Stimulated activated CD4-positive, alpha-beta T cell treated with anti-CD3 and anti-CD28 coated beads, Interleukin-1b, Interleukin-23, amount 100 ng/mL, for 24 hours (primary cell): ENCODE measurements at places on chromosomes 16 and 17.
A peak's percentile ranks its signal among the peaks of the same experiment; 100 is the strongest.

DNA sequence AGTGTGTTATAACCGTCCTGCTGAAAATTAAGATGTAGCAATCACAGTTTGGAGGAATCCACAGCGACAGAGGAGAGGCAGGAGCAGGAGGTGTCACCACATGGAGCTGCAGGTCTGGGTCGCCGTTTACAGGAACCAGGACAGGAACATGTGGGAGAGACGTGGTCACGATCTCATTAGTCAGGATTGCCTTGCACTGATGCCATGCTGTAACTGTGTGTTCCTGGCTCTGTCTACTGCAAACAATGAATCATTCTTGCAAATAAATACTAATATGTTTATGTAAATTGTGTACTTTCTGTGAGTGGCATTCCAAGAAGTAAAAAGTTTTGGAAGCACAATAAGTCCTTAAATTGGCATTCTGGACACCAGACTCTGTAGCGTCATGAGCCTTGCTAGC lies 271.8 kb downstream of the CPPED1 start:
- no peak for DNase-seq

DNA sequence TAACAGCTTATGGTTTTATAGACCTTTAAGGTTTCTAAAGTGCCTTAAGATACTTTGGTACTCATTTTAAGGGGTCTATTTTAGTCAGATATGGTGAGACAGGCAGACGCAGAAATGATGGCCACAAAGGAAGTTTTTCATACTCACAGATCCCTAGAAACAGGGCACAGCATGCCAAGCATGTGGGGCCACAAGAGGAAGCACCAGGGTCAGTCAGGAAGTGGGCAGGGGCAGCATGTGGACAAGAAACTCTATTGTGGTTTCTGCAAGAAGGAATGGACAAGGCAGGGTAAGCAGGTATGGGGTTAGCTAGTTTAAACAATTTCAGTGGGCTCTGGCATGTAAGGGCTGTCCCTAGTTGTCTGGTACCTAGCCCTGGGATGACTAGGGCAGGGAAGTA lies 8.5 kb downstream of the EFCAB3 start:
- DNase-seq: no peak

DNA sequence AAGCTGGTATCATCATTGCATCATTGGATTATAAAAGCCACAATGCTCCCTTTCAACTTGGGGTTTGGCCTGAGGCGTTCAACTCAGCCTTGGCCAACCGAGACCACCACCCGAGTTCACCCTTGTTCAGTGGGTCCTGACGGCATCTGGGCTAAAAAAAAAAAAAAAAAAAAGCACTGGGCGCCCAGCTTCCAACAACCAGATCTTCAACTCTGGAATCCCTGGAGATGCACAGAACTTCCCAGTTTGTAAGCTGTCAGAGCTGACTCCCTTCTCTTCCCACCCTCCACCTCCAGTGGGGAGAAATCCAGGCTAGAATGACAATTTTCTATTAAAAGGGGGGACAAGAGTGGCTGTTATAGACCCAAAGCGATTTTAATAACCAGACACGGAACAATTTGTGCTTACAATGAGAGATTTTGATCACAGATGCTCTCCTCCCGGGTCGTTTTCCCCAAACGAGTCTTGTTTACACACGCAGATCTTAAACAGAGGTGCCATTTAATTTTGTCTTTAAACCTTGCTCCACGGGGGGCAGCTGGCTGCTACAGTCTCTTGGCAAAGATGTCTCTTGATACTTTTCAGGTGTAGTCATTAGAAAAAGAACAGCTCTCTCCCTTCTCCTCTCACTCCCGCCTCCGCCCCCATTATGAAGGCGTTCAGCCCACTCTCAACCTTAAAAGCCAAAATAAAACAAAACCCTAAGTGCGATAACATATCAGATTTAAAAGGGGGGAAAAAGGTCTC lies 26.9 kb downstream of the GPRC5B start:
- DNase-seq: no peak

- peak; percentile 64 for DNase-seq
Measured at GRCh38 chr17:27473748-27474609, 17.7 kb downstream of the KSR1 start.

- DNase-seq: no peak
Measured at GRCh38 chr16:11560701-11561453, 25.8 kb downstream of the LITAF start.

GRCh38 chr16:19077879-19078278 lies 10.5 kb downstream of the COQ7 start:
- DNase-seq: no peak

DNA sequence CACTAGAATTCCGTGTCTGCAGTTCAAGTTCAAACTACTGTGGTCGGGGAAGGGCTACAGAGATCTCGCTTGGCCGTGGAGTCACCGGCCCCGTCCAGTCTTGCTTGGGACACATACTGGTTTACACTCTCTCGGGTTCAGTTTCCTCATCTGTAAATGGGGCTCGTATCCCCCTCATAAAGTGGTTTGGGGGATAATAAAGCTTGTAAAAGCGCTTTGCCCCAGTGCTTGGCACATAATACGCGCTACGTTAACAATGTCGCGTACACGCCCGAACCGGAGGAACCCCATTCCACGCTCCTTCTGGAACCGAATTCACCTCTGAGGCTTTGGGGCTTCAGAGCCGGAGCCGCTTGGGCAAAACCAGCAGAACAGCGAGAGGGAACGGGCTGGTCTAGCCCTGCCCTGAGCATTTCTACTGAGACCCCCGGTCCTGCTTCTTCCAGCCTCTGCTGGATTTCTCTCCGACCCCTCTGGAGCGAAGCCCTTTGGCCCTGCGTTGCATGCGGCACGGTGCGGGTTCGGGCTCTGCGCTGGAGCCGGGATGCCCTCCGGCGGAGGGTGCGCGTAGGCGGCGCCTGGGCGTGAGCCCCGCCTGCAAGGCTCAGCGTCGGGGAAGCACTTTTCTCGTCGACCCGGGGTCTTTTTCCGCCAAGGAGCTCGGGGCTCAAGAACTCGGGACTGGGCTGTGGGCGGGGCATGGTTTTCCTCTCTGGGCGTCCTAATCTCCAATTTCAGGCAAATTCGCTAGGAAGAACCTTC lies 26.1 kb upstream of the HOXB13 start:
- DNase-seq: no peak

- DNase-seq: no peak
Measured at GRCh38 chr16:2040787-2041522, 6.7 kb downstream of the NTHL1 start.

GRCh38 chr17:72654706-72655105 lies 437.8 kb downstream of the SLC39A11 start:
- no peak for DNase-seq
